T-helper 1 cell (primary cell): ENCODE measurements at places on chromosomes 3 and 15.

- DNase-seq, result no peak
Observed at GRCh38 chr3:110731148-110731547, 340.5 kb upstream of the NECTIN3 start.

DNA sequence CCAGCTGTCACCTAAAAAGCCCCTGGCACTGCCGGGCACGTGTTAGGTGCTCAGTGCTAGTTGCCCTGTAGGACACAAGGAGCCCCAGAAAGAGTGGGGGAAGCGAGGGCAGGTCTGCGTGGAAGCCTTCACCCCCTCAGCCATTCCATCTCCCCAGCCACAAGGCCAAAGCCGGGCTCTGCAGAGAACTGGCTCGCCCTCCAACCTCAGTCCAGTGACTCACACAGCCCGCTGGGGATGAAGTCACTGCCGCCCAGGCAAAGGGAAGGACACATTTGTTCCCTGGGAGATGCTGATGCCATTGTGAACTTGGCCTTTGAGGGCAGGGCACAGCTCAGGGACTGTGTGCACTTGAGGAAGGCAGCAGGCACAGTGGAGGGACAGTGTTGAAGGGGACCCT lies 48.1 kb downstream of the IQSEC1 start:
- no peak for DNase-seq

- no peak for DNase-seq
Observed at GRCh38 chr3:14537590-14538450, 2.3 kb downstream of the GRIP2 start.

DNA sequence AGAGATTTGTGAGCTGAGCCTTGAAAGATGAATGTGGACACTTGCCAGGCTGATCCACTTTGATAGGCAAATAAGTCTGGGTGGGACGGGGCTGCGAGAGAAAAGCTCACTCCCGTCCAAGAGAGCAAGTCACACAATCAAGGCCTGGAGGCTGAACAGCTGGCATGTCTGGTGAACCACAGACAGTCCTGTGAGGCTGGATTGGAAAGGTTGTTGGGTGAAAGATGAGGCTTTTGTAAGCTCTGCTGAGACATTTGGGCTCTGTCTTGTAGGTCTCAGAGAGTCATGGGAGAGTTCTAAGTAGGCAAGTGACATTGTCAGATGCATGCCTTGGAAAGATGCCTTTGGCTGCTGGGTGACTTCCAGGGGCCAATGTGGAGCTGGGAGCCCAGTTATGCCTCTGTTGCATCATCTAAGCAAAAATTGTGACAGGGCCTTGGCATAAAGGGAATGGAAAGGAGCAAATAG lies 38.5 kb downstream of the RPLP1 start:
- no peak for DNase-seq
